ENCODE measurements at places on chromosomes 12 and 14. TPM values are rescaled to one million over a fixed set of nuclear protein-coding genes. Genes with fewer than 3 reads are reported as not detected.

- H3K27ac ChIP-seq = no peak overlapping the region
- H3K36me3 ChIP-seq = no peaks in the 10 kb centered on the region
- H3K4me3 ChIP-seq = no peak overlapping the region
Observed at GRCh38 chr12:12608557-12608957, 3.1 kb upstream of the CREBL2 start.

DNA sequence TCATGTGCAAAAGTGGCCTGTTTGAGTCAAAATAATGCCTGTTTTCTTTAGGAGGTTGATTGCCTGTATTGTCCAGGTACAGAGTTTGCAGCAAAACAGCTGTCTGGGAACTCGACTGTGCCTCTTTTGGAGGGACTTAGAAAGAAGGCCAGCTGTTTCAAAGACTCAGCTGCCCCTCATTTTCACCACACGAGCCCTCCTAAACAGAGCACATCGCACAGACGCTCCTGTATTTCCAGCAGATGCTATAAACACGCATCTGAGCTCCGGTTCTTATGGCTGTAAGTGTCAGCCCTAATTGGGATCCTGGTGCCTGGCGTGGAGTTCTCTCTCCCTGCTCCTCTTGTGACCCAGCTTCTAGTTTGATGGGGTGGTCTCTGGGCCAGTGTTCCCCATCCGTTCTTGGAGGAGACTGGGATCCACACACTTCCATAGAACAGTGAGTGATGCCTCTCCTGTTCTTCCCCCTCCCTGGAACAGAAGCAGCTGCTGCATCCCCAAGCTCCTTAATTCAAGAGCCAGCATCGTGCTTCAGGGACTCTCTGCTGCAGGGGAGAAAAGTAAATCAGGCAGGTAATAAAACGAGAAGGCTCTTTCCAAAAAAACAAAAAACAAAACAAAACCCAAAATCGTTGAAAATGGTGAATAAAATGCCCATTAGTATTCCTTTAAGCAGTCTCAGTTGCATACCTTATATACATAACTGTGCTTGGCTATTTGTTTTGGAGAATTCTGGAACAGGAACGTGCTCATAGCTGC lies 269.0 kb downstream of the SLC15A4 start:
- H3K27ac ChIP-seq = no peak overlapping the region
- H3K4me3 ChIP-seq = no peak overlapping the region
- no peaks in the 10 kb centered on the region for H3K36me3 ChIP-seq
- no peaks in the 10 kb centered on the region for H3K4me1 ChIP-seq
- H3K27me3 ChIP-seq = no peaks in the 10 kb centered on the region

DNA sequence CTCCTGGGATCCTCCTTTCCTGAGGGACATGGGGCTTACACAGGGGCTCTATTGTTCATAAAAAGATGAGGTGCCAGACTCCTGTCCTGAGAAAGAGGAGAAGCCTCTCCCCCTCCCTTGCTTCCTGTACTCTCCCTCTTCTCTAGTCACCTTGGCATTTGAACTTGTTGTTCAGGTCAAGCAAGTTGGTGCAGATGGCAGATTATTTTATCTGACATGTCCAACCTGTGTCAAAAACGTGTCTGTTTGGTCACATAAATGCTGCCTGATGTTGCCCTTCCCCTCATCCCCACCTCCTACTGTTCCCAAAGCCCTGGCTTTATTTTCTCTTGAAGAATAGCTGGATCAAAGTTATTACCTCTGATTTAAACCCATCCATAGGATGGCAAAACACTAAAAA lies 154.8 kb downstream of the TMX1 start:
- H3K4me1 ChIP-seq = no peaks in the 10 kb centered on the region
- no peak overlapping the region for H3K27ac ChIP-seq
- H3K36me3 ChIP-seq = no peaks in the 10 kb centered on the region

- no peak for DNase-seq
- no peak overlapping the region for H3K27ac ChIP-seq
- no peaks in the 10 kb centered on the region for H3K36me3 ChIP-seq
- H3K4me1 ChIP-seq = no peaks in the 10 kb centered on the region
- no peaks in the 10 kb centered on the region for H3K27me3 ChIP-seq
Observed at GRCh38 chr12:120861074-120861795, 42.9 kb downstream of the SPPL3 start.

- peaks cover 35% of the 10 kb centered on the region for H3K4me1 ChIP-seq
- H3K36me3 ChIP-seq = no peaks in the 10 kb centered on the region
- no peak for DNase-seq
- H3K4me3 ChIP-seq = peak overlapping the region; percentile 48
- no peak overlapping the region for H3K27ac ChIP-seq
Observed at GRCh38 chr12:49296034-49296835, 1.3 kb downstream of the PRPH start.

DNA sequence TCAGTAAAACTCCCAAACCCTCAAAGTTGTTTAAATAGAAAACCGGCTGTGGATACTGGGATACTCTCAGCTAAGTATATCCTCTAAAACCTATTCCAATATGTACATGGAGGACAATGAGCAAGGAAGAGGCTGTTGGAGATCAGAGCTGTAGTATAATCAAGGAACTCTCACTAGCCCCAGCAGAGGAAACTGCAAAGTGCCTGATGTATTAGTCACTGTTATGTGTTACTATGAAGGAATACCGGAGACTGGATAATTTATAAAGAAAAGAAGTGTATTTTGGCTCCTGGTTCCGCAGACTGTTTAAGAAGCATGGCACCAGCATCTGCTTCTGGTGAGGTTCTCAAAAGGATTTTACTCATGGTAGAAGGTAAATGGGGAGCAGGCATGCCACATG lies 65.6 kb upstream of the RPL10L start:
- H3K4me3 ChIP-seq = no peak overlapping the region
- H3K27ac ChIP-seq = no peak overlapping the region
- no peak for DNase-seq
- H3K27me3 ChIP-seq = no peaks in the 10 kb centered on the region
- H3K4me1 ChIP-seq = no peaks in the 10 kb centered on the region
- no peaks in the 10 kb centered on the region for H3K36me3 ChIP-seq

GRCh38 chr14:103225476-103225875 lies 102.2 kb downstream of the TNFAIP2 start:
- no peaks in the 10 kb centered on the region for H3K27me3 ChIP-seq
- no peak overlapping the region for H3K27ac ChIP-seq

GRCh38 chr12:106178562-106178961 lies 39.8 kb upstream of the NUAK1 start:
- no peak overlapping the region for H3K27ac ChIP-seq
- H3K4me3 ChIP-seq = no peak overlapping the region
- H3K4me1 ChIP-seq = no peaks in the 10 kb centered on the region
- no peaks in the 10 kb centered on the region for H3K36me3 ChIP-seq

- no peak overlapping the region for H3K4me3 ChIP-seq
- no peak overlapping the region for H3K27ac ChIP-seq
Observed at GRCh38 chr12:4979737-4980136, 63.9 kb upstream of the KCNA5 start.

DNA sequence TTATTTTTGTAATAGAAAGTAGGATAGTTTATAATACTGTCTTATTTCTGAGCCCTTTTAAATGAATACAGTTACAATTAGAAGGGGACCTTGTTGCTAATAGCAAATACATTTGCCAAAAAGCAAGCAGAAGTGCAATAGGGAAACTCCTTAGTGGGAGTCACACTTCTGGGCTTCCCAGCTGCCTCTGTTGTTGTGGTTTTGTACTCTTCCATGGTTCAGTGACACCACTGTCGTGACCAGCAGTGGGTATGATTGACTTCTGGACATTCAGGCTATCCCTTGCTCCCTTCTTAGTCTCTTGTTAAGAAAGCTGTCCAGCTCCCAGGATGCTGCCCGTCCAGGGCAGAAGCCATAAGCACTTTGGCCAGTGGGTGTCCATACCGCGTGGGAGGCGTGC lies 22.6 kb downstream of the TCTN1 start:
- H3K27ac ChIP-seq = no peak overlapping the region
- no peaks in the 10 kb centered on the region for H3K27me3 ChIP-seq
- DNase-seq = no peak
- no peak overlapping the region for H3K4me3 ChIP-seq

GRCh38 chr14:100022772-100023451 lies 42.3 kb upstream of the EVL start:
- no peak overlapping the region for H3K4me3 ChIP-seq
- no peak overlapping the region for H3K27ac ChIP-seq
- no peak for DNase-seq
- H3K27me3 ChIP-seq = no peaks in the 10 kb centered on the region
- H3K4me1 ChIP-seq = 0 out of 2 replicates have a peak, but pooled peaks cover 2% of the 10 kb centered on the region

DNA sequence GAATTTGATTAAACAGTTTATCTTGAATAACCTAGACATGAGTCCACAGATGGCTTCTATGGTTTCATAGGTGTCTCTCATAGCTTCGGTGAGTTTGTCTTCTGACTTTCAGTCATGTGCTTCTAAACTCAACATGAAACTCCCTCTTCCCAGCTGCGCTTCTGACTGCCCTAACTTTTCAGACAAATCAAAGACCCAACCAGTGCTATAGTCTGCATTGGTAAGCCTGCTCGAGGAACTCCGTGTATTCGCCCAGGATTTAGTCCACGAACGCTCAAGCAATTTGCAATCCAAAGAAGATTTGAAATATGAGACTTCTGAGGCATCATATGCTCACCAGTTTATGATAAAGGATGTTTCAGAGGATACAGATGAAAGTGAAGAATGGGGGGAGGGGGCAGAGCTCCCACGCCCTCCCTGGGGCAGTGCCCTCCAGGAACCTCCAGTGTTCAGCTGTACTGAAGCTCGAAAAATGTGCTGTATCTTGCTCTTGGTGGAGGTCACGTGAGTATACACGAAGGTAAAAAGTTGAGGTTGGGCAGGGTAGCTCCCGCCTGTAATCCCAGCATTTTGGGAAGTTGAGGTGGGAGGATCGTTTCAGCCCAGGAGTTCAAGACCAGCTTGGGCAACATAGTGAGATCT lies 5.2 kb upstream of the RILPL2 start:
- H3K36me3 ChIP-seq = no peaks in the 10 kb centered on the region
- H3K4me1 ChIP-seq = peaks cover 4% of the 10 kb centered on the region
- no peaks in the 10 kb centered on the region for H3K27me3 ChIP-seq
- no peak overlapping the region for H3K27ac ChIP-seq

DNA sequence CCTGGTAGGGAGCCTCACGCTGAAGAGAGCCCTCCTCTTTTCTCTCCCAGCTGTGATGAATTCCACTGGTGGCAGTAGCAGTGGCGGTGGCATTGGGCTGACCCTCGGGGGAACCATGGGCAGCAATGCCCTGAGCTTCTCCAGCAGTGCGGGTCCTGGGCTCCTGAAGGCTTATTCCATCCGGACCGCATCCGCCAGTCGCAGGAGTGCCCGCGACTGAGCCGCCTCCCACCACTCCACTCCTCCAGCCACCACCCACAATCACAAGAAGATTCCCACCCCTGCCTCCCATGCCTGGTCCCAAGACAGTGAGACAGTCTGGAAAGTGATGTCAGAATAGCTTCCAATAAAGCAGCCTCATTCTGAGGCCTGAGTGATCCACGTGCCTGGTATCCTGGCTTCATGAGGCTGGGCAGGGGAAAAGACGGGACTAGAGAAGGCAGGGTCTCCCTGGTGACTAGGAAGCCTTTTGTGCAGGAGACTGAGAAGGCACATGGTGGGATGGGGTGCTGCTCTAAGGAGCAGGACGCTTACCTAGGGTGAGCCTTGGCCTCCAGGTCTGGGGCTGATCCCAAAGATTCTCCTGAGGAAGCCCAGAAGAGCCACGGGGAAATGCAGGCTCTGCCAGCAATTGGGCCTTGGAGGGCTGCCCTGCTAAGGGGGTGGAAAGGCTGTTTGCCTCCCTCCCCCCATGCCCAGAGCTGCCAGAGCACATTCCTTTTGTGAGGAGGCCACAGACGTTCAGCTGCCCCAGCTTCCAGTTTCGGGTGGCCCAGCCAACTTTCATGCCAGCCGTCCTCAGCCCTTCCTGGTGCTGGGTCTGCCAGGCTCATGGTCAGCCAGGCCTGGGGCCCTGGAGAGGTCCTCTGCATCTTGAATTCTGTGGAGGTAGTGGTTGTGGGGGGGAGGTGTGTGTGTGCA lies 15.8 kb downstream of the KRT7 start:
- no peak overlapping the region for H3K27ac ChIP-seq
- no peaks in the 10 kb centered on the region for H3K27me3 ChIP-seq
- DNase-seq = no peak
- peaks cover 71% of the 10 kb centered on the region for H3K4me1 ChIP-seq
- H3K4me3 ChIP-seq = no peak overlapping the region
- H3K36me3 ChIP-seq = no peaks in the 10 kb centered on the region

OTUB2 gene
- 6.6 TPM for total RNA-seq

SMOC1 gene
- total RNA-seq = not detected

SIVA1 gene
- total RNA-seq = 141 TPM

ITGA5 gene
- 49.7 TPM for total RNA-seq

CD163 gene
- 1.4 TPM for total RNA-seq

RNASE7 gene
- total RNA-seq = not detected

OAS2 gene
- total RNA-seq = 0.30 TPM

BMP4 gene
- 145 TPM for total RNA-seq

WNT5B gene
- total RNA-seq = 0.52 TPM

KRT78 gene
- total RNA-seq = not detected

All from HCT116 (cell line).